ENCODE measurements at places on chromosomes 1 and 21.

DNA sequence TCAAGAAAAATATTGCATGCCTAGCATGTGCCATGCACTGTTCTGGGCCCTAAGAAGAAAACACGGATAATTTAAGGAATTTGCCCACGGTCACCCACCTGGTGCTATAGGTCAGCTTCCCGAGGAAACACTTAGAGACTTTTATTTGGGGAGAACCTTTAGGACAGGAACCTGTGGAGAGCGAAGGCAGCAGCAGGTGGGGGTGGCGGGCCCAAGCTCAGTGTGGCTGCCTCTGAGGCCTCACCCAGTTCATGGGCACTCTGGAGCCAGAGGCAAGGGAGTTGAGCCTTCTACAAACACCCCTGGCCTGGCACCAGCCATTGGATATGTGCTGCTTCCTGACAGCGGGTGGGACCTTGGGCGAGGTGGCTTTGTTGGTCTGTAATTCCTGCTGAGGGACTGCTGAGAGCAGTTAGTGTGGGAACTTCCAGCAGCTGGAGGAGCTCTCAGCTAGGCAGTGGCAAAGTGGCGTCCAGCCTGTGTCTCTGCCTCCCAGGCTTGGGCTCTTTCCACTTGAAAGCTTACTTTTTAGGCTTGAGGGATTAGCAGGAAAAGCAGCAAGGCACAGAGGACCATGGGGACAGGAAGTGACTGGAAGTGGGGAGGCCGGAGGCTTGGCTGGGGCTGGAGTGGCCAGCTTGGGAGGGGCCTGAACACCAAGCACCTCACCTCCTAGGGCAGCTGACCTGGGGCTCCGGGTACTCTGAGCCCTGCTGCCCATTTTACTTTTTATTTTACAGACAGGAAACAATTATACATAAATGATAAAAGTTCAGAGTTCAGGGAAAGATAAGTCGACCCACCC, 19.1 kb downstream of the MRPL37 start:
- H3K4me3 ChIP-seq: no peak overlapping the region
- peaks cover 28% of the 10 kb centered on the region for H3K36me3 ChIP-seq
- no peaks in the 10 kb centered on the region for H3K4me1 ChIP-seq

DNA sequence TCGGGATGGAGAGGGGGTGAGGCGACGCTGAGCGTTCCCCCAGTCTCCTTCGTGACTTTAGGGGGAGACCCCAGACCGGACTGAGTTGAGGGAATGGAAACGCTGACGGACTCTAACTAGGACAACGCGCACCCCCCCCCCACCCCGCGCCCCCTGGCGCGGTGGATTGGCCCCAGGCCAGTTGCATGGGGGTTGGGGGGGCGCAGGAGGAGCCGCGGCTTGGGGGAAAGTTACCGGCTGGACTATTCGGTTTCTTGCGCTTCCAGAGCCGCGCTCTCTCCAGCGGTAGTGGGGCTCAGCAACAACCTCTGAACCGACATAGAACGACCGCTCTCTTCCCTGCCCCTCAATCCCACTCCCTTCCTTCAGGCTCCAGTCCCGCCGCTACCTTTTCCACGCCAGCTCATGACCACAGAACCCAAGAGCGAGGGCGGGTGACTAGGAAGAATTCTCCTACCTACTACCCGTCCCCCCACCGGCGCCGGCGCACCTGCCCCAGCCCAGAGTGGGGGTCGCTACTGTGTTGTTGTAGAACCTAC, 694 bp downstream of the ZBTB7B start:
- no peaks in the 10 kb centered on the region for H3K27me3 ChIP-seq
- no peaks in the 10 kb centered on the region for H3K36me3 ChIP-seq
- no peak for DNase-seq

- no peak for DNase-seq
- H3K27ac ChIP-seq: no peak overlapping the region
- H3K4me1 ChIP-seq: peaks cover 5% of the 10 kb centered on the region
- H3K4me3 ChIP-seq: no peak overlapping the region
- no peaks in the 10 kb centered on the region for H3K27me3 ChIP-seq
Measured at GRCh38 chr1:116805398-116805797, 51.2 kb downstream of the CD2 start.

GRCh38 chr1:34188418-34188817, 11.7 kb downstream of the C1orf94 start:
- H3K4me3 ChIP-seq: no peak overlapping the region
- no peaks in the 10 kb centered on the region for H3K4me1 ChIP-seq
- no peak overlapping the region for H3K27ac ChIP-seq
- no peaks in the 10 kb centered on the region for H3K36me3 ChIP-seq
- H3K27me3 ChIP-seq: no peaks in the 10 kb centered on the region
- DNase-seq: no peak

GRCh38 chr1:156106624-156107488, 7.7 kb upstream of the LMNA start:
- H3K27me3 ChIP-seq: no peaks in the 10 kb centered on the region
- H3K4me3 ChIP-seq: peak overlapping the region; percentile 45
- H3K4me1 ChIP-seq: peaks cover 30% of the 10 kb centered on the region
- H3K27ac ChIP-seq: peak overlapping the region; percentile 57

GRCh38 chr1:229428256-229428655, 5.6 kb downstream of the ACTA1 start:
- no peak overlapping the region for H3K4me3 ChIP-seq
- H3K36me3 ChIP-seq: no peaks in the 10 kb centered on the region
- H3K27ac ChIP-seq: no peak overlapping the region
- no peak for DNase-seq

GRCh38 chr1:52343979-52344378, 22.0 kb downstream of the CC2D1B start:
- no peaks in the 10 kb centered on the region for H3K4me1 ChIP-seq
- H3K27ac ChIP-seq: no peak overlapping the region
- no peak overlapping the region for H3K4me3 ChIP-seq
- DNase-seq: no peak

DNA sequence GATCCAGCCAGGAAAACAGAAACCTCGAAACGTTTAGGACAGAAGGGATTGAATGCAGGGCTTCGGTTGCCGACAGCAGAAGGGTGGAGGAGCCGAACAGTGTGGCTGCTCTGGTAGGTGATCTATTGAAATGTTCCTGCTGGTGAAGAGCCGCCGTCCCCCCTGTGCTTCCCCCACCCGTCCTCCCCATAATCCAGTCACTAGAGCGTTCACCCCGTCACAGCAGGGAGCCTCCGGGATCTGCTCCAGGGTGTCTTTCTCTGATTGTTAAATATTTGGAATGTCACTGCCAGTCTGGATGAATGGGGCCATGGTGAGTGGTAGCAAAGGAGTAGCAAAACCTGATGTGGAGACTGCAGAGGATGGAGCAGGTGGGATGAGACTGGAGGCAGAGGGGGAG, 255.1 kb upstream of the CSF3R start:
- no peak for DNase-seq
- no peak overlapping the region for H3K4me3 ChIP-seq
- H3K27me3 ChIP-seq: no peaks in the 10 kb centered on the region
- H3K4me1 ChIP-seq: no peaks in the 10 kb centered on the region
- H3K27ac ChIP-seq: no peak overlapping the region
- no peaks in the 10 kb centered on the region for H3K36me3 ChIP-seq

GRCh38 chr1:209751627-209752231, 4.1 kb upstream of the TRAF3IP3 start:
- H3K36me3 ChIP-seq: no peaks in the 10 kb centered on the region
- no peaks in the 10 kb centered on the region for H3K27me3 ChIP-seq
- H3K27ac ChIP-seq: peak overlapping the region; percentile 87

DNA sequence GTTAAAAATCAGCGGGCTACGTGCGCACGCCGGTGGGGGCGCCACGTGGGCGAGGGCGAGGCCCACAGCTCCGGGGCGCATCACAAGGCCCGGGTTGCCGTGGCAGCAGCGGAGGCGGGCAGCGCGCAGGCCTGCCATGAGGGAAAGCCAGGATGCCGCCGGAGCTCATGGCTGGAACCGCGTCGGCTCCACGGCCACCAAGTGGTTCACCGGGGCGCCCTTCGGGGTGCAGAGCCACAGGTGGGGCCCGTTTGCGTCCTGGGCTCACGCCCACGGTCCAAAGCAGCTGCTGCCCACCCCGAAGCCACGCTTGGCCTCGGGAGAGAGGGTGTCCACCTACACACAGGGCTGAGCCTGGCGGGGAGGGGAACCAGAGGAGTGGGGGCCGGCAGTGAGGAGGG, 4.9 kb upstream of the TTC22 start:
- H3K4me3 ChIP-seq: no peak overlapping the region
- H3K27me3 ChIP-seq: no peaks in the 10 kb centered on the region
- no peaks in the 10 kb centered on the region for H3K36me3 ChIP-seq
- H3K4me1 ChIP-seq: peaks cover 10% of the 10 kb centered on the region
- H3K27ac ChIP-seq: no peak overlapping the region
- no peak for DNase-seq

GRCh38 chr1:219228058-219228419, 54.4 kb downstream of the LYPLAL1 start:
- no peaks in the 10 kb centered on the region for H3K36me3 ChIP-seq
- no peak overlapping the region for H3K4me3 ChIP-seq
- H3K27me3 ChIP-seq: no peaks in the 10 kb centered on the region

DNA sequence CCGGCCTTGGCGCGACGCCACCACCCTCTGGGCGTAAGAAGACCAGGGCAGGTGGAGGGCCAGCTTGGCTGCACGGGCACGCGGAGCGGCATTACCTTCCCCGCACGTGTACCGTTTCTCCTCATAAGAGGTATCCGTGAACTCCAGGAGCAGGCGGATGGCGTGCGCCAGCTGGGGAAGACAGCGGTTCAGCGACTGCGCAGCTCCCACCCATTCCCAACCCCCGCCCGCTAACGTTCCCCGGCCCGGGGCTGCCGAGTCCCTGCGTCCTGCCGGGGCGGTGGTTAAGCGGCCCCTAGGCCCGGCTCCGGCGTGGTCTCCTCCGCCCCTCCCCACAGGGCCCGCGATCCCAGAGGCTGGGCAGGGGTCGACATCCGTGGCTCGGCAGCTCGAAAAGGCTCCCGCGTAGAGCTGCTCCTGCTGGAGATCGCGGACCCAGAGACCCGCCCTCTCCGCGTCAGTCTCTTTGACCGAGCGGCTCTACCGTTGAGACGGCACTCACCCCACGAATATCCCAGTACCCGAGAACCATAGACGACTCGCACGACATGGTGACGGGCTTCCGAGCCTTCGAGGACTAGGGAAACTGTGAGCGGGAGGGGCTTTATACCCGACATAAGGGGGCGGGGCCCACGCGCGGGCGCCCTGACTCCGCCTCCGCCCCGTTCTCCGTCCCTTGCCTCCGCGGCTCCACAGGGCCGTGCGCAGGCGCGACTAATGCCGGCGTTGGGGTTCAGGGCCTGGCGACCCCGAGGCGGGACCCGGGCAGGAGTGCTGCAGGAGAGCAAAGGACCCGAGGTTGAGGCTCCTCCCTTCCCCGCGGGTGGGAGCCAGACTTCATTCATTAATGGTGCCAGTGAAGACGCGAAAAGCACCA, 862 bp downstream of the GSTM3 start:
- DNase-seq: no peak
- peaks cover 12% of the 10 kb centered on the region for H3K27me3 ChIP-seq
- H3K36me3 ChIP-seq: no peaks in the 10 kb centered on the region
- H3K27ac ChIP-seq: no peak overlapping the region
- H3K4me3 ChIP-seq: peak overlapping the region; percentile 64

- no peaks in the 10 kb centered on the region for H3K27me3 ChIP-seq
- no peak overlapping the region for H3K4me3 ChIP-seq
- no peaks in the 10 kb centered on the region for H3K4me1 ChIP-seq
- H3K36me3 ChIP-seq: no peaks in the 10 kb centered on the region
Measured at GRCh38 chr1:213661302-213661701, 326.5 kb upstream of the PROX1 start.

- DNase-seq: no peak
- peak overlapping the region; percentile 35 for H3K4me3 ChIP-seq
- no peaks in the 10 kb centered on the region for H3K27me3 ChIP-seq
- peak overlapping the region; percentile 77 for H3K27ac ChIP-seq
- peaks cover 31% of the 10 kb centered on the region for H3K4me1 ChIP-seq
Measured at GRCh38 chr1:36151845-36152203, 2.5 kb upstream of the TRAPPC3 start.

GRCh38 chr21:25005388-25005787, 601.9 kb downstream of the MRPL39 start:
- H3K36me3 ChIP-seq: no peaks in the 10 kb centered on the region
- no peaks in the 10 kb centered on the region for H3K27me3 ChIP-seq
- no peak for DNase-seq

DNA sequence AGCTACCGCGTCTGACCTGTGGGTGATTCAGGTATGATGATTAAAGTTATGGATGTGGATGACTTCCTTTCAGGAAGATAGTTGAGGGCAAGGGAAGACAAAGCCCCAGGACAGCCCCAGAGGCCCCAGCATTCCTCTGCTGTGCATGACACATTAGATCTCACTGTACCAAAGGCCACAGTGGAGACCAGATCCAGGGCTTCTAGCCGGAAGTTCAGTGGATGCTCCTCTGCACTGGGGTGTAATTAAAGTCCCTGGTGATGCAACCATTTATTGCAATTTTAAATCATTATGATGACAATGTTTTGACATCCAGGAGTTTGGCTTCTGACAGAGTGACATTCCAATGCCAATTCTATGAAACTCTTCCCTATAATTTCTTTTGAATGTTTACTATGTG, 5.0 kb downstream of the C4BPA start:
- H3K27me3 ChIP-seq: no peaks in the 10 kb centered on the region
- no peak overlapping the region for H3K27ac ChIP-seq
- no peaks in the 10 kb centered on the region for H3K36me3 ChIP-seq
- DNase-seq: no peak
- H3K4me3 ChIP-seq: no peak overlapping the region

DNA sequence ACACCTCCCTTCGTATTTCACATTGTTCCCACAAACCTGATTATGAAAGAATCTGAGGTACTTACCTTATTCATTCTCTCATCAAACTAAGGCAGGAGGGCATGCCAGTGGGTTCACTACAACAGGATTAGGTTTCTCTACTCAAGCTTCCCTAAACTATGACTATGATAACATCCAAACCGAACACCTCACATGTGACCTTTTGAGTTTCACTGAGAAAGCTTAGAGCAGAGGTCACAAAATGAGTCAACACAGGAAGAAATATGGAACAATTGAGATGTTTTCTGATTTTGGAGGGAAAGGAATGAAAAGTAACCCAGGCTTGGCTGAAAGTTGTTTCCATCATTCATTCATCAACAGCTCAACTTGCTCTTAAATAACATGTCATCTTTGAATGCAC, 24.1 kb downstream of the UBR4 start:
- no peak overlapping the region for H3K27ac ChIP-seq
- no peaks in the 10 kb centered on the region for H3K27me3 ChIP-seq
- H3K4me3 ChIP-seq: no peak overlapping the region
- no peaks in the 10 kb centered on the region for H3K4me1 ChIP-seq
- peaks cover 39% of the 10 kb centered on the region for H3K36me3 ChIP-seq

- H3K27me3 ChIP-seq: no peaks in the 10 kb centered on the region
- H3K4me1 ChIP-seq: no peaks in the 10 kb centered on the region
- H3K4me3 ChIP-seq: no peak overlapping the region
- no peak for DNase-seq
- no peaks in the 10 kb centered on the region for H3K36me3 ChIP-seq
- H3K27ac ChIP-seq: no peak overlapping the region
Measured at GRCh38 chr1:226417830-226418546, 10.1 kb upstream of the PARP1 start.

GRCh38 chr1:95953015-95953414, 719.0 kb downstream of the RWDD3 start:
- no peak overlapping the region for H3K27ac ChIP-seq
- DNase-seq: no peak
- no peaks in the 10 kb centered on the region for H3K36me3 ChIP-seq
- no peaks in the 10 kb centered on the region for H3K27me3 ChIP-seq

GRCh38 chr21:41536076-41536826, 28.3 kb upstream of the TMPRSS2 start:
- no peaks in the 10 kb centered on the region for H3K4me1 ChIP-seq
- H3K4me3 ChIP-seq: no peak overlapping the region
- peaks cover 1% of the 10 kb centered on the region for H3K27me3 ChIP-seq
- H3K36me3 ChIP-seq: no peaks in the 10 kb centered on the region
- DNase-seq: no peak
